Activated CD8-positive, alpha-beta memory T cell treated with anti-CD3 and anti-CD28 coated beads, Interleukin-2, amount 10 ng/mL, durations not matched to agents 7 days and 5 days (primary cell): ENCODE measurements at places on chromosomes 3 and 15. TPM values are rescaled to one million over a fixed set of nuclear protein-coding genes. Genes with fewer than 3 reads are reported as not detected.

DNA sequence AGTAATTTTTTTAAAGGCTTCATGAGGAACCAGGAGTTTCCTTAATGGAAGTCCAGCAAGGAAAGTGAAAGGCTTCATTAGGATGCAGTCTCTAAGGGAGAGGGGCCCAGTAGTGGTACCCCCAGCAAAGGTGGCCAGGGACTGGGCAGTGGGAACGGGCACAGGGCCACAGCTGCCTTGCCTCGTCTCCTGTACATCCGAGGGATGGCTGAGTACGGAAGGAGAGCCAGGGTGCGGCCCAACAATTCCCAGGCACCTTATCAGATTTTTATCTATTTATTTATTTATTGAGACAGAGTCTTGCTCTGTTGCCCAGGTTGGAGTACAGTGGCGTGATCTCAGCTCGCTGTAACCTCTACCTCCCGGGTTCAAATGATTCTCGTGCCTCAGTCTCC, 14.5 kb downstream of the SEMA3G start:
- no peaks in the 10 kb centered on the region for H3K36me3 ChIP-seq
- peaks cover 2% of the 10 kb centered on the region for H3K27me3 ChIP-seq
- peaks cover 11% of the 10 kb centered on the region for H3K4me1 ChIP-seq
- no peak overlapping the region for H3K4me3 ChIP-seq
- no peak overlapping the region for H3K27ac ChIP-seq
- DNase-seq = no peak

The TRH gene
- not detected for total RNA-seq

- peaks cover 4% of the 10 kb centered on the region for H3K27me3 ChIP-seq
- DNase-seq = no peak
- no peaks in the 10 kb centered on the region for H3K36me3 ChIP-seq
- peak overlapping the region; percentile 80 for H3K4me3 ChIP-seq
- H3K27ac ChIP-seq = peak overlapping the region; percentile 90
Observed at GRCh38 chr15:60128000-60128376, 123.9 kb downstream of the FOXB1 start.

DNA sequence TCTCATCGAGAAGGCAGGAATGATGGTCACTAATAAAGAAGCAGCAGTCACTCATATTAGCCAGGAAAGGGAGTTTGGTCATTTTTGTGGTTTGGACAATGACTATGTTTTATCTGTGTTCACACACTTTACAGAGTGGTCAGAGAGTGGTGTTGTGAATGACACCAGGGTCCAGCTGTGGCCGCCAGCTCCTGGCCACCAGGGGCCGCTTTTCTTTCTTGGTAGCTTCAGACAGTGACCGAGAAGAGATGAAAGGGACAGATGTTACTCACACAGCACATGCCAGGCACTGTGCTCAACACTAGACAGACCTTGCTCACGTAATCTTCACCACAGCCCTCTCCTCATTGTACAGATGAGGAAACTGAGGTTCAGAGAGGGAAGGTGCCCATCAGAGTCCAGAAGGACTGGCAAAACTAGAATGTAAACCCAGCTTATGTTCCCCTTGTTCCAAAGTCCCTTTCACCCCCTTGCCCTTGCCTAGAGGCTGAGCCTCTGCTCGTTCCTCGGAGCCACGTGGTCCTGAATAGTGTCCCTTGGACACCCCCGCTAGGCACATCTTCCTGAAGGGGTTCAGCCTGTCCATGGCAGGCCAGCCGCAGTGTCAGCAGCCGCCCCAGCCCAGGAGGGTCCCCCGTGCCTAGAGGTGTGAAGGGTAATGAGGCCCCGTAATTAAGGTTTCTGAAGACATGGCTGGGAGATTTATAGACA, 55.6 kb downstream of the CYP11A1 start:
- H3K4me3 ChIP-seq = no peak overlapping the region
- H3K27ac ChIP-seq = no peak overlapping the region
- H3K36me3 ChIP-seq = no peaks in the 10 kb centered on the region
- H3K27me3 ChIP-seq = peaks cover 16% of the 10 kb centered on the region

DNA sequence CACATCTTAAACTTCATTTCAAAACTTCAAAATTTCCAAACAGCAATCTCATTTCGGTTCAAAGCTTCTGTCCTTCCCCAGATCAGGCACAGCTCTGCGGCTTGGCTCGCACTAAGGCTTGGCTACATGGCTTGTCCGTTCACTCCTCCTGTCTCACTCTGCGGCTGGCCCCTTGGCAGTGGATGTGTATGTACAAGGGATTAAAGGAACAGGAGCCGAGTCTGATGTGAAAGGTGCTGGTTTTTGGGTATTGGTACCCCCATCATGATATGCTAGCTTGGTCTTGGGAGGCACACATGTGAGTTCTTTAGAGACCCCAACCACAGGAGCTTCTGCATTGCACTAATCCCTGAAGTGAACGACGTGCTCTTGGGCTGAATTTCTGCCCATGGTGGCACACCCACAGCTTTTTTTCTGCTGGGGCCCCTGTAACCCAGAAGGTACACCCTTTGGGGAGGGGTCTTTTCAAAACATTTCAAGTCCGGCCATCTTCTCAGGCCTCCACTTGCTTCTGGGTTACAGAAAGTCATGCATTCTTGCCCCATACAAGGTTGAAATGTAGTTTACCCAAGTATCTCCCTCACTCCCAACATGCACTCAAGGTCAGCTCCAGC, 12.6 kb downstream of the TM6SF1 start:
- no peaks in the 10 kb centered on the region for H3K27me3 ChIP-seq
- no peak overlapping the region for H3K27ac ChIP-seq
- H3K4me3 ChIP-seq = no peak overlapping the region
- H3K4me1 ChIP-seq = peaks cover 7% of the 10 kb centered on the region

- H3K4me1 ChIP-seq = no peaks in the 10 kb centered on the region
- DNase-seq = no peak
- no peaks in the 10 kb centered on the region for H3K27me3 ChIP-seq
- H3K27ac ChIP-seq = no peak overlapping the region
- no peak overlapping the region for H3K4me3 ChIP-seq
- no peaks in the 10 kb centered on the region for H3K36me3 ChIP-seq
Observed at GRCh38 chr15:71254491-71254890, 139.2 kb downstream of the THSD4 start.

The SLC24A1 gene
- total RNA-seq = 4.2 TPM

- peak; percentile 59 for DNase-seq
- peaks cover 38% of the 10 kb centered on the region for H3K4me1 ChIP-seq
- H3K27ac ChIP-seq = peak overlapping the region; percentile 90
Observed at GRCh38 chr3:197750858-197751737, 1.4 kb downstream of the FYTTD1 start.

DNA sequence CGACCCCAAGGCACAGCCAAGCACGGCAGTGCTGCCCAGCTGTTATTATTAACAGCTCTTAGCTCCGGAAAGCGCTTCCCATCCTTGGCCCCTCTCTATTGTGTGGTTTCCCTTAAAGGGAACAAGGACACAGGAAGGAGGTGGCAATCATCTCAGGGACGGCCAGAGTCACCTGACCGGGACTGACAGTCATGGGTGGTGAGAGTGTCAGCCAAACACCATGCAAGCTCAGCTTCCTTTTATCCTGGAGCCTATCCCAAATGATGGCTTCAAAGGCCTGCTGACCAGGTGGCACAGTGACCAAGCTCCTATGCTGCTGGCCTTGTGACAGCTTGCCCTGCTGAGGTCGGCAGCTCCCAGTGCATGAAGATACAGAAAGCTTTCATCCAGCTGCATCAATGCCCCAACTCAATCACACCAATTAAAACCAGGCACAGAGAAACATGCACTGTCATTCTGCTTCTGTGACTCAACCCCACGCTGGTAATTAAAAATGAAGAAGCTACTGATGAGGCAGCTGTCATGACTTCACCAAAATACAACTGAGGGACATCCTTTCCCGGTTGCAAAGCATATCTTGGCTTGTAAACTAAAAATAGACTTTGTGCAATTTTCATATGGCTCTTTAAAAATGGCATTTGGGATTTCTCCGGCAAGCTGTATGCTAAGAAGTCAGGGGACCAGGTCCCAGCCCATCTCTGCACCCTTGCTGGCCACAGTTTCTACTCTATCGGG, 34.0 kb downstream of the PCSK6 start:
- H3K4me3 ChIP-seq = no peak overlapping the region
- H3K4me1 ChIP-seq = peaks cover 9% of the 10 kb centered on the region
- H3K27ac ChIP-seq = no peak overlapping the region
- no peak for DNase-seq

The GOLGA8S gene
- 0.49 TPM for total RNA-seq

- H3K27me3 ChIP-seq = no peaks in the 10 kb centered on the region
- H3K4me1 ChIP-seq = peaks cover 57% of the 10 kb centered on the region
- DNase-seq = peak; percentile 28
Observed at GRCh38 chr15:31270767-31271166, 55.9 kb upstream of the KLF13 start.

The STRC gene
- total RNA-seq = 0.70 TPM

DNA sequence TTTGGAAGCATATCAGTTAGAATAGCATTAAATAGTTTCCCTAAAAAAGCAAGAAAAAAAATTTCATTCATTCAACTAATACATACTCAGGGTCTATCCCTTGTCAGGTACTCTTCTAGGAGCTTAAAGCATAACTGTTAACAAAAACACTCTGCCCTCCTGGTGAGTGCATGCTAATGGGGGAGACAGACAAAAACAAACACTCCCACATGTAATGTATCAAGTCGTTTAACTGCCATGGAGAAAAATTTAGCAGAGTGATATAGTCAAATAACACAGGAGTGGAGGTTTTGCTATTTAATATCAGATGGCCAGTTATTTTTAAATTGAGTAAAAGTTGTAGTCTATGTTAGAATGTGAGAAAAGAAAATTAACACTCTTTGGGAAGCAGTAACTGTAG, 254.5 kb upstream of the RARB start:
- DNase-seq = no peak
- H3K4me3 ChIP-seq = no peak overlapping the region
- no peaks in the 10 kb centered on the region for H3K4me1 ChIP-seq
- no peaks in the 10 kb centered on the region for H3K36me3 ChIP-seq
- H3K27ac ChIP-seq = no peak overlapping the region
- no peaks in the 10 kb centered on the region for H3K27me3 ChIP-seq

DNA sequence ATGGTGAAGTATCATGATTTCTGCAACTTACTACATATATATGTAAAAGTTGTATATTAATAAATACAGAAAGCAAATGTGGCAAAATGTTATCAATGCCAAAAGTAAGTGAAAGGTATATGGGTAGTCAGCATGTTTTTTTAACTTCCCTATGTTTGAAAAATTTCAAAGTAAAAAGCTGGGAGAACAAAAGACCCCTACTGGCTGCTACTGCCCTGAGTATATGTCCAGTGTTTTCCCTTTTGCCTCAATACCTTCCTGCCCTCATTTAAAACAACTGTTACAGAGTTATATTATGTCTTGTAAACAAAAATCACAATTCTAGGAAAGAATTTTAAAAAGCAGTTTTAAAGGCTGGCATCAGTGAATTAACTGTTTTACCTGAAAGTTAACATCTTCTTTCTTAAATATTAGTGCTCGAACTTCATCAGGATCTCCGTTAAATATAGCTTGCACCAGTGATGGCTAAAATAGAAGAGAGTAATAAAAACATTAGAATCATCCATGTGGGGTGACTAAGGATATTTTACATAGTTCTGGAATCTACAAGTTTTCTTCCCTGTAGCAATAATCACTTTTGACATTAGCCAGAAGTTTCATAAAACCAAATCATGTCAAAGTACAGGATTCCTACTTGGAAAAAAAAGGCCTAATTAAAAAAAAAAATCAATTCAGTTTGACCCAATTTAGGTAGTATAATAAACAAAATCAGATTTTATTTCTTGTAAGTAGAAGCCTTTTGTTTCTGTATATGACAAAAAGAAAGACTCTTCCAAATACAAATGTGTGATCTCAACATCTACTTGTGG, 2.7 kb downstream of the ANKRD28 start:
- peaks cover 49% of the 10 kb centered on the region for H3K36me3 ChIP-seq
- peaks cover 71% of the 10 kb centered on the region for H3K4me1 ChIP-seq
- H3K27me3 ChIP-seq = no peaks in the 10 kb centered on the region
- peak overlapping the region; percentile 98 for H3K27ac ChIP-seq

DNA sequence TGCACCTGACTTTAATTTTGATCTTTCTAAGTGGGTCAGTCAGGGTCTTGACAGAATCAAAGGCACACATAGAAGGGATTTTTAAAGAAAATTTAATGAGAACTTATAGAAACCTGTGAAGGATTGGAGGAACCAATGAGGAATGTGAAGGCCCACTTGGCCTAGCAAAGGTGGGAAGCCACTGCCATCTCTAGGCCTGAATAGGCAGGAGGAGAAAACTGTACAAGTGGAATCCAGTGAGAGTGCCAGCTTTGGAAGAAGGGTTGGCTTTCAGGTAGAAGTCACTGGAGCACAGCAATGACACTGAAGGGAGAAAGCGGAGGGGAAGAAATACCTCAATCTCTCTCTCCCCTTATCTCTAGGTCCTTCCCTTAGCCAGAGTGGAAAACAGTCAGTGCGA, 380.7 kb upstream of the KCNMB2 start:
- no peak for DNase-seq
- H3K27me3 ChIP-seq = no peaks in the 10 kb centered on the region
- H3K4me1 ChIP-seq = peaks cover 6% of the 10 kb centered on the region
- H3K27ac ChIP-seq = no peak overlapping the region

GRCh38 chr15:68678746-68679145, 100.0 kb downstream of the CORO2B start:
- peaks cover 8% of the 10 kb centered on the region for H3K27me3 ChIP-seq
- H3K36me3 ChIP-seq = no peaks in the 10 kb centered on the region
- H3K27ac ChIP-seq = no peak overlapping the region
- H3K4me3 ChIP-seq = no peak overlapping the region

DNA sequence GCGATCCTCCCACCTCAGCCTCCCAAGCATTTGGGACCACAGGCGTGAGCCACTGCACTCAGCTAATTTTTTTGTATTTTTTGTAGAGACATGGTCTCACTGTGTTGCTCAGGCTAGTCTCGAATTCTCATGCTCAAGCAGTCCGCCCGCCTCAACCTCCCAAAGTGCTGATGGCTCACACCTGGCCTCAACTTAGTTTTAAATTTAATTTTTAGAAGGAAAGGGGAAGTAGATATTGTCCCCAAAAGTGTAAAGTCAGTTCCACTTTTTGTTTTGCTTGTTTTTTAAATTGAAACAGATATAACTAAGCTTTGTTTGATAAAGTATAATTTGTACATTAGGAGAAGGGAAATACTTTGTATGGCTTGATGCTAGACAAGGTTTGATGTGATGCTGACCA, 31.3 kb upstream of the NFKBIZ start:
- no peak overlapping the region for H3K4me3 ChIP-seq
- no peak overlapping the region for H3K27ac ChIP-seq
- peaks cover 12% of the 10 kb centered on the region for H3K4me1 ChIP-seq

GRCh38 chr15:66714543-66714981, 12.5 kb downstream of the SMAD6 start:
- peaks cover 19% of the 10 kb centered on the region for H3K27me3 ChIP-seq
- peaks cover 6% of the 10 kb centered on the region for H3K4me1 ChIP-seq
- H3K27ac ChIP-seq = no peak overlapping the region
- no peaks in the 10 kb centered on the region for H3K36me3 ChIP-seq
- no peak for DNase-seq
- no peak overlapping the region for H3K4me3 ChIP-seq

DNA sequence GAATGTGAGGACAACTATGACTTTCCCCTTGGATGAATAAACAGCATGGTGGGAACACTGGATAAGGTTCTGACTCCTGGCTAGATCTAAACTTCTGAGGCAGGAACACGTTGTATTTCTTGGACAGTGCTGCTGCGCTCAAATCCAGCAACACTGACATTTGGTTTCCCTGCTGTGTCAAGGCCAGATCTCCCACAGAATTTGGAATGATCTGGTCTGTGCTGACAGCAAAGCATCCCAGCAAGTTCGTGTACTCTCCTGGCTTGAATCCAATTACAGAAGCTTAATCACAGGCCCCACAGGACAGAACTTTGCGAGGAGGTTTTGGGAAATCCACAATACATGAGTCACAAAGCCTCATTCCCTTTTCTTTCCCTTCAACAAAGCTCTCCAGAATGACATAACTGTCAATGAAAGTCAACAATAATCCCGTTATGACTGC, 92.5 kb downstream of the ADAMTS9 start:
- no peaks in the 10 kb centered on the region for H3K36me3 ChIP-seq
- no peak overlapping the region for H3K4me3 ChIP-seq
- no peaks in the 10 kb centered on the region for H3K27me3 ChIP-seq
- no peaks in the 10 kb centered on the region for H3K4me1 ChIP-seq
- H3K27ac ChIP-seq = no peak overlapping the region
